ENCODE measurements at places on chromosomes 12 and 14. TPM values are rescaled to one million over a fixed set of nuclear protein-coding genes. Genes with fewer than 3 reads are reported as not detected.

ACOT4 gene
- 1.3 TPM for total RNA-seq

GUCY2C gene
- total RNA-seq, result not detected

GALNT6 gene
- total RNA-seq, result 9.0 TPM

CNOT2 gene
- total RNA-seq, result 162 TPM

USP15 gene
- total RNA-seq, result 139 TPM

KLRG1 gene
- 4.3 TPM for total RNA-seq

DCN gene
- 617 TPM for total RNA-seq

TC2N gene
- 75.0 TPM for total RNA-seq

SELPLG gene
- 2.1 TPM for total RNA-seq

NTF3 gene
- total RNA-seq, result not detected

DNA sequence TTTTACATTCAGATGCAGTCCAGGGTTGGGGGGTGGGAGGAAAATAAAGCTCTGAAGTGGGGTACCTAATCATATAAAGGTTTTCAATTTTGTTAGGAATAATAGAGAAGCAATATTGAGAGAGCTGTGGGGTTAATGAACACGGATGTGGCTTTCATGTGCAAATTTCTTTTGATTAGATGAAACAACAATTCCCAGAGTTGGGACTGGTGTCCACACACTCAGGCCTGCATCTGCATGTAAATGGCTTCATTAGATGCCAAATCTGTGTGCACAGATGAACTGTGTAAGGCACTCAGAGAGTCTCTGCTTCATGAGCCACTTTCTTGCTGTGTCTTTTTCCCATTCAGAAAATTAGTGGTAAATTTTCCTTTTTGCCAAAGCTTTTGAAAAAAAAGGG lies 377.1 kb upstream of the NOVA1 start:
- no peak for DNase-seq

- no peak for DNase-seq
Measured at GRCh38 chr12:69052613-69053408, 119.8 kb upstream of the CPM start.

- DNase-seq, result no peak
Measured at GRCh38 chr12:40648519-40648918, 43.7 kb upstream of the CNTN1 start.

DNA sequence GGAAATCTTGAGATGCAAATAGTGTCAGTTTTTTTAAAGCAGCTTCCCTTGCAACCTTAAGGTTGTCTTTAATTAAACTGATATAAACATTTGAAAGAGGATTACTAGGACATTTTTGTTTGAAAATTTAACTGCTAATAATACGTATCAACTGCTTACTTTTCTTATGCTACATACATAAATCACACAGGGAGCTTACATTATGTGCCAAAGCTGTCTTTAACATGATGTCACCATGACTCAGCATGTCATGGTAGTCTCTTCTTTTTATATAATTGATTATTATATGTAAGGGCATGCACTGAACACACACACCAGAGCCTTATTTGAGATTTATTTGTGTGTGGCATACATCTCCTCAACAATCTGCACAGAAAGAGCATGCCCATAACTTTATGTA lies 63.0 kb upstream of the PTHLH start:
- no peak for DNase-seq

GRCh38 chr14:21256539-21257393 lies 12.5 kb downstream of the HNRNPC start:
- DNase-seq, result no peak

DNA sequence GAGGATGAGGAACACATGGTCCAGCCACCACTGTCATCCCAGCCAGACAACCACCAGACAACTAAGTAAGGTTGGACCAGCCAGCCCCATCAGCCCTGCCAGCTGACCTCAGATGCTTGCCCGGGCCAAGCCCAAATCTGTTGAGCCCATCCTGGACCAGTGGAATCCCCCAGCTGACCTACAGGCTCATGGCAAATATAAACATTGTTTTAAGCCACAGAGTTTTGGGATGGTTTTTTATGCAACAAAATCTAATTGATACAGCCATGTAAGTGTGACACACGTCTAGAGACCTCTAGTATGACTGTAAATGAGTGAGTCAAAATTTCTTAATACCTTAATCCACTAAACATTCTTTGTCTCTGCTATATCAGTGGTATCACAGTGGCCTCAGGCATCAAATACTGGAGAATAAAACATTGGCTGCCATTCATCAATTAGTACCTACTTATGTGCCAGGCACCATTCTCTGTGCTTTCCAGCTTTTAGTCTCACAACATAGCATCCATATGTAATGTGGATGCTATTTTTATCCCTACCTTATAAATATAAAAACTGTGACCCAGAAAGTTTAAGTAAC lies 24.2 kb upstream of the NT5DC3 start:
- DNase-seq, result no peak

DNA sequence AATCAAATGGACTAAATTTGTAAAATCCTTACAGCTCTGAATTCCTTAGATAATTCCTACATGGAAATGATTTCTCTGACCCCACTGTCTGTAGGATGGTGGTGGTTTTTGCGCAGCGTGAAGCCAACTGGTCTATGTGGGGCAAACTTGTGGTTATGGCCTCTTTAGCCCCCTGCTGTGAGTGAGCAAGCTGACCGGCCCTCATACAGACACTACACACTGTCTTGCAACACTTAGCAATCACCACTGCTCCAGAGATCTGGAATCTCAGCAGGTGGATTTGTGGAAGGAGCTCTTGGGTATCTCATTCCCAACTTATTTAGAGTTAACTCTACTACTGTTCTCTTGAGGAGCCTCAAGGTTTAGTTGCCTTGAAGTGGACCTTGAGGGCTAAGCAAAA lies 70.2 kb downstream of the SCN8A start:
- no peak for DNase-seq

DNA sequence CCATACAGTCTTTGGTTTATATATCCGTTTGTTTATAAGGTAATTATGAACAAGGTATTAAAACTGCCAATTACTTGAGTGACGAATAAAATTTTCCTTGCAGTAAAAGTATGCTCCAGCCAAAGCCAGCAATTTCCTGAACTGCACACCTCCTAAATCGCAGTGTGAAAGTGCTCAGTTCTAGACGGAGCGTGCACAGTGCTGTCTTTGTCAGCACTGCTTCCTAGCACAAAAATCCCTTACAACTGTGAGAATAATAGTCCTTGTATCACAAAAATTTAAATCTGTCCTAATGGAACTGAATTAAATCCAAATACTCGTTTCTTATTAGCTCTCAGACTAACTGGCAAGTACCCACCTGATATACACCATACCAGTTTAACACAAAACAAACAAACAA lies 26.3 kb downstream of the LRIG3 start:
- DNase-seq, result no peak

GRCh38 chr14:49641697-49642129 lies 6.7 kb upstream of the DNAAF2 start:
- peak; percentile 17 for DNase-seq

GRCh38 chr12:6894321-6894720 lies 10.3 kb upstream of the LRRC23 start:
- no peak for DNase-seq

DNA sequence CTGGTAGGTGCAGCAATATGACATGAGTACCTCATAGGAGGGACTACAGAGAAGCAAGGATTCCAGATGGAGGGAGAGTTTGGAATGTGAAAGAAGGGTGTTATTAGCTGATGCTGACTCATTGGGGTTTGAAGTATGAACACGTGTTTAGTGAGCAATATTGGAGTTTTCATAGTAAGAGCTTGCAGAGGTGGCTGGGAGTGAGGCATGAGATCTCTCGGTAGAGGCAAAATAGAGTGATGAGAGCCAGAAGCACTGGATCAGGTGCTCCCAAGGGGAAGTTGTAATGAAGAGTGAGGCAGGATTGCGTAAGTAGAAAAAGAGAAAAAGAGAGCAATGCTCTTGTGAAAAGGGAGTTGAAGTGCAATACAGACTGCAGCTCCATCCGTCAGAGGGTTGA lies 42.1 kb downstream of the MGST1 start:
- peak; percentile 10 for DNase-seq

DNA sequence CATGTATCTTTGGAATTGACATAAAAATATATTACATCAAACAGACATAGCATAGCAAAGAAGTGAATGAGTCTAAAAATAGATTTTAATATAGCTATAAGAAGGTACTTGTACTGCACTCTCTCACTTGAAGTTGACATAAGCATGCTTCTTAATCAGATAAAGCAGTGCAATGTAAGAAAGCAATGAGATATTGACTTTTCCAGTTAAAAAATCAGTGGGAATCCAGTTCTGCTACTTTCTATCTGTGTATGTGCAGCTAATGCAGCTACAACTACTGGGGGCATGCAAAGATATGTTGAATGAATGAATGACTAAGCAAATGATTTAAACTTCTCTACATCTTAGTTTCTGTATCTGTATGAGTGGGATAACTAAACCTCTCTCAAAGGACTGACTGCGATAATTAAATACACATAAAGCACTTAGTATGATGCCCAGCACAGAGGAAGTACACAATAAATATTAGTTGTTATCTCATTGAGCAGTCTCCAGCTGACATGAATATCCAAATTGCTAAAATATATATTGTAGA lies 10.3 kb downstream of the WASHC3 start:
- no peak for DNase-seq

- peak; percentile 85 for DNase-seq
Measured at GRCh38 chr14:54564868-54565784, 1.8 kb upstream of the SAMD4A start.

DNA sequence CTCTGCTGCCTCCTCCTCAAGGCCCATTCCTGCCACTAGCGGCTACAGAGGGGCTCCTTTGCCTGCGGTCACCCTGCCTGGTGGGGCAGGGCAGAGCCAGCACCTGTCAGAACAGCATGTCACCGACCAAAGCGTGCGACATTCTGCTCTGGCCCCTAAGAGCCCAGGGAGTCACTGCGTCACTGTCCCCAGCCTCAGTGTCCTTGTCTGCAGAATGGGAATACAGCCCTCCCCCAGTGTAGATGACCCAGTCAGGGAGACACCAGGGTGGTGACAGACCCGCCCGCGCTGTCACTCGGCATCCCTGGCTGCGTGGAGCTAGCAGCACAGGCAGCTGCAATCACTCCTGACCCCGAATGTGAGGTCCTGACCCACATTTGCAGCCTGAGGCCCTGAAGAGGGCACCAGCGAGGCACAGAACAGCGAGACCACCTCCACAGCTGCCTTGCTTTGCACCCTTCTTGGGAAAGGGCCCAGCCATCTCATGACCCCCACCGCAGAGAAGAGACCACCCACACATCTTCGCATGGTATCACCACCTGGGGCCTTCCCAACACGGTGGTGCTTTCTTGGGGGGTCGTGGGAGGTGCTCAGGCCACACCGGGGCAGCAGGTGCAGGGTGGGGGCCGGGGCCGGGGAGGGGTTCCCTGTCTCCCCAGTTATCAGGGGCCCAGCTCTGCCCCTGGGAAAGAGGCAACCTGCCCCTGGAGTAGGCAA lies 2.5 kb downstream of the AHNAK2 start:
- no peak for DNase-seq

- no peak for DNase-seq
Measured at GRCh38 chr14:103541709-103542604, 13.0 kb downstream of the TRMT61A start.

GRCh38 chr12:88194868-88195267 lies 52.8 kb downstream of the TMTC3 start:
- no peak for DNase-seq

DNA sequence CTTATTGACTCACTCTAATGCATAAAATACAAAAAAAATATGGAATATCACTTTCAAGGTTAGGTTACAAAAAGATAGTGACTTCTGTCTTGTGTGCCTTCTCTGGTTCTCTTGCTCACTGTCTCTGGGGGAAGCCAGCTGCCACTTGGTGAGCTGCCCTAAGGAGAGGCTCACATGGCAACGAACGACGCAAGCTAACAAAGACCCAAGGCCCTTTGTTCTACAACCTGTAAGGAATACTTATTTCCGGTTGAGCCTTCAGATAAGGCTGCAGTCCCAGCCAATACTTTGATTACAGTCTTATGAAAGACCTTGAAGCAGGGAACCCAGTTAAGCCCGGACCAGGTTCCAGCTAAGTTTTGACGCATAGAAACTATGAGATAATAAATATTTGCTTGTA lies 242.4 kb upstream of the TBX3 start:
- no peak for DNase-seq

GRCh38 chr12:28568118-28568517 lies 377.9 kb downstream of the CCDC91 start:
- DNase-seq, result no peak

DNA sequence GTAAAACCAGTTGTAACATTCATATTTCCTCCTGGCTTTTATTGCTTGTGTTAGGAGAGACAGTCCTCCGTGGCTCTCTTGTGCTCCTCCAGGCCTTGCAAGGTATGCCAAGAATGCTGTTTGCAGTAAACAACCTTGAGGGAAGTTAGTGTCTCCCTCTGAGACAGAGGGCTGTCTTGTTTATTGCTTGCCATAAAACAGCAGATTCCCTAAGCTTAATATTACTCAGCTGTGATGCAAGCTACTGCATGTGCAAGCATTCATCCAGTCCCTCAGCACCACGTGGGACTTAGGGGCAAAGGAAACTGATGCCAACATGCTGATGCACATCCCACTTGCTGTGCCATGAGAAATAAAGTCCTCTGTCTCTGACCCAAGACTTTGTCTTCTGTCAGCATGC lies 6.6 kb downstream of the POMT2 start:
- no peak for DNase-seq

- peak; percentile 49 for DNase-seq
Measured at GRCh38 chr14:105363847-105364708, 34.3 kb upstream of the TEX22 start.

DNA sequence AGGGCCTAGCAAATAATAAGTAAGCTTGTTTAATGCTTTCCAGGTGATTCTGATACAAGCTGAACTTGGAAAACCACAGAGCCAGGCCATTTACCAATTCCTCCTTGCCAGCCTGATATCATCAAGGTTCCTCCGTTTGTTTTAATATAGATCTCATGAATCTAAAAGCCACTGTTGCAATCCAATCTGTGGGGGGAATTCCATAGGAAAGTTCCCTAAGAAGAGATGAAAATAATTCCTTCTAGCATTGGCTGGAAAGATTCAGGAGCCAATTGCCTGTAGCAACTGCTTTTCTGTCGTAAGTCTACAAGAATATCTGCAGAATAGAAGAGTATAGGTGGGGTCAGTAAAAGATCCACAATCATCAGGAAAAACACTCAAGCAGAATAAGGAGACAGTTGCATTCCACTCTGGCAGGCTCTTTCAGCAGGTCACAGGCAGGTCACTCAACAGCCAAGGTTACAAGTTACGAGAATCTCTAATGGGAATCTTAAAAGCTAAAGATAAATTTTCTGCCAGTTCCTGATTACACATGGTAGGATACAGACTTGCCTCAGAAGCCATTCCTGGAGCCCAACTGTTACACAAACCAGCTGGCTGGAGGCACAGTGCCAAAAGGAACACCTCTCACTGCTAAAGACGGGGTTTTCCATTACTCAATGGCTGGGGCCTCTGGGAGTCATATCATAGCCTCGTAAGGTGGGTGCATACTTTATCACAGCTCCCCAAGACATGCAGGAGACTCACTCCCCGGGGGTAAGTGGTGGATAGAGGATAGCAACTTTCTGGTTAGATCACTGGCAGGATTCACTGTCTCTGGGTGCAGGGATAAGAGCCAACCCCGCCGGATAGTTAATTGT lies 43.6 kb downstream of the FGD6 start:
- DNase-seq, result peak; percentile 49
